ENCODE measurements at places on chromosomes 6 and 20.

GRCh38 chr6:135826236-135826804 is 25.2 kb upstream of the PDE7B start:
- DNase-seq: no peak

- no peak for DNase-seq
Observed at GRCh38 chr6:145898376-145898775, 65.8 kb downstream of the SHPRH start.

GRCh38 chr6:91716361-91716760 is 1129.5 kb upstream of the MAP3K7 start:
- no peak for DNase-seq

- no peak for DNase-seq
Observed at GRCh38 chr6:4403828-4404227, 268.5 kb upstream of the ECI2 start.

GRCh38 chr20:51715163-51715855 is 52.9 kb downstream of the ATP9A start:
- DNase-seq: no peak

DNA sequence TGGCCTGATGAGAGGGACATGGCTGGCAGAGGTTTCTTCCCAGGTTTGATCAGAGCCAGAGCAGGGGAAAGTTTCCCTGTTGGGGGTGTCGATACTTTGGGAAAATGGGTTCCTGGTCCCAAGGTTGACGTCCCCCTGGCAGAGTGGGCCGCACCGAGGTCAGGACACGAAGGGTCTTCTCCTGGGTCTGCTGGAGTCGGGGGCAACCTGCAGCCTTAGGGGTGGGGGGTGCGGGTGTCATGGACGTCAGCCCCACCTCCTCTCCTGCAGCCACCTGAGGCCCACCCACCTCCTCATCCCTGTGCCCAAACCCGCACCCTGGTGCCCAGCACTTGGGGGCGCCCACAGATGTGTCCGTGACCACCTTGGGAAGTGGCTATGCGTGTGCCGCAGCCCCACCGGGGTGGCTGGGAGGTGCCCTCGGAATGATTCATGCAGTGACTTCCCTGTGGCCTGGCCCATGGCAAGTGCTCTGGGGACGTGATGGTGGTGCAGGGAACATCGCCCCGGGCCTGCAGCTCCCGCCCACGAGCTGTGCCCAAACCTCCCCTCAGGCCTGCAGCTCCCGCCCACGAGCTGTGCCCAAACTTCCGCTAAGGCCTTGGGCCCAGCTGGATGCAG is 64.9 kb downstream of the YTHDF1 start:
- DNase-seq: no peak

GRCh38 chr6:148177589-148178233 is 164.9 kb upstream of the SASH1 start:
- no peak for DNase-seq

DNA sequence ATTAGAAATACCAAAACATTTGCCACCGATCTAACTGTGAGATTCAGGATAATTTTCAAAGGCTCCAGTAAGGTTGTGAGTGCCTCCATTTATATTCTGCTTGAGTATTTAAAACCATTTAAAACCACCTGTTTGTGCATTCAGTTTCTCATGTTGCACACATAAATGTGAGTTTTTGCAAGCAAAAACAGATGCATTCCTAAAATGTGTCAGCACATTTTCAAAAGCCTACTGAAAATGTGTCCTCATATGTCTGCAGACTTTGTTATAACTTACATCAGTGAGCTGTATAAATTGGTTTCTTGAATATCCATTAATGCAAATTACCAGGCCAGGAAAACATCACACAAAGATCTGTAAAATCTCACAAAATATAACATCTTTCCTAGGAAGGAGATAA is 676.6 kb upstream of the EPHA7 start:
- DNase-seq: no peak

DNA sequence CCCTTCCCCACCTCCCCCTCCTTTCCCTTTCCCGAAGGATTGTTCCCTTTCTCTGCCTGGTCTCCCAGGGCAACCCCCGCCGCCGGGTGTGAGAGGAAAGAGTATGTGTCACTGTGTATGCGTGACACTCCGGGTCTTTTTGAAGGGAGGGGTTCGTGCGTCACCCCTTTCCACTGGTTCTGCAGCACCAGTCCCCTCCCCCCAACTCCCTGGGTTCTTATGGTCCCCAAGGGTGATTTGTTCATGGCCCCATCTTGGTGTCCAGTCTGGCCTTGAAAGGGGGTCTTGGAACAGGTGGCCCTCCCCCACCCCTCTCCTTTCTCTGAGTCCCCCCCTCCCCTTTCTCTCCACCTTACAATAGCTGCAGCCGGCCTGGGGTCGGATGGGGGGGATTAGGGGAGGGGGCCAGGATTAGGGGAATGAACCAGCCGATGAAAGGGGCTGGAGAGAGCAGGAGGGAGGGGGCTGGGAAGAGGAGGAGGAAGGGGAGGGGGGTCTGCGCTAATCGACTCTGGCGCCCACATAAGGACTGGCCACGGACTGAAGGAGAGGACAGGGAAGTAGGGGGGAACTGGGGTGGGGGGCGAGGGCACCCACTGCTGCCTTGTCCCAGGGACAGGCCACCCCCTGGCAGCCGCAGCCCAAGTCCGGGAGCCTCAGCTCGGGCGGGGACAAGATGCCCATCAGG is 1.3 kb upstream of the RING1 start:
- DNase-seq: no peak

DNA sequence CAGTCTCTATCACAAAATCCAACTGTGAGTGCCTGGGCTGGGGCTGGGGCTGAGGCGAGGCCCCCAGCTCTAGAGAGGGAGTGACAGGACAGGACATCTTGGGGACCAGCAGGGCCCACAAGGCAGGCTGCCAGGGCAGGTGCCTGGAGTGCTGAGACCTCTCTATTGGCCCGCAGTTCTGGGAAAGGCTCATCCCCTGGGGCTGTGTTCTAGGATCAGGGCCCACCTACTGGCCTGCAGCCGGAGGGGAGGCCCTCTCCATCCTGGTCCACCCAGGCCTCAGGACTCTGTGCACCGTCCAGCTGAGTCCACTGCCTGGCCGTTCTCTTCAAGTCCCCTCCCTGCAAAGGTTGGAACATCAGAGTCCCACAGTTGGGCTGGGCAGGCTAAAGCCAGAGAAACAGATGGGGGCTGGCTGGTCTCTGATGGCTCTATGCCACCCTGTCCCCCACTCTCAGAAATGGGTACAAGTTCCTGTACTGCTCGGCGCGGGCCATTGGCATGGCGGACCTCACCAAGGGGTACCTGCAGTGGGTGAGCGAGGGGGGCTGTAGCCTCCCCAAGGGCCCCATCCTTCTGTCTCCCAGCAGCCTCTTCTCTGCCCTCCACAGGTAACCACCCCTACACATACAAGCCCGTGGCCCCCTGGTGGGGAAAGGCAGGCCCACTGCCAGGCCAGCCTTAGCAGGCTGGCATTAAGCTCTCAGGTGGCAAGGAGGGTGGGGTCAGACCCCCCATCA is 9.0 kb downstream of the EMILIN3 start:
- DNase-seq: no peak

DNA sequence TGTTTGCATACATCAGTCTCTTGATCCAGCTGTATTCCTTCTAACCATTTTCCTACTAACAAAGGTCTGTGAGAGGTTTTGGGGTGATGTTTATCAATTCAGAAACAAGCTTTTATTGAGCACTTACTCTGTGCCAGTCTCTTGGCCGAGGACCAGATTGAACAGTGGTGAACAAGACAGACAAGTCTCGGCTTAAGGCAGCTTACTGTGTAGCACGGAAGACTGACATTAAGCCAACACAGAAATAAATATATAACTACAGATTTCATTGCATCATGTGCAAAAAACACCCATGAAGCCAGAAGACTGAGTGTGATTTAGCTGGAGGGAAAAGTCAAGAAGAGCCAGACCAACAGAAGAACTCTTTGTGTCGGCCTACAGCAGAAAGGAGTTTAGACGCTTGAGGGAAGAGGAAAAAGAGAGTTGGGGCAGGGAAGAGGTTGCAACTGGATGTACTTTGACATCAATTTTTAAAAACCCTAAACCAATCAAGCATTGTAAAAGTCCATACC is 549.6 kb upstream of the CITED2 start:
- DNase-seq: no peak

DNA sequence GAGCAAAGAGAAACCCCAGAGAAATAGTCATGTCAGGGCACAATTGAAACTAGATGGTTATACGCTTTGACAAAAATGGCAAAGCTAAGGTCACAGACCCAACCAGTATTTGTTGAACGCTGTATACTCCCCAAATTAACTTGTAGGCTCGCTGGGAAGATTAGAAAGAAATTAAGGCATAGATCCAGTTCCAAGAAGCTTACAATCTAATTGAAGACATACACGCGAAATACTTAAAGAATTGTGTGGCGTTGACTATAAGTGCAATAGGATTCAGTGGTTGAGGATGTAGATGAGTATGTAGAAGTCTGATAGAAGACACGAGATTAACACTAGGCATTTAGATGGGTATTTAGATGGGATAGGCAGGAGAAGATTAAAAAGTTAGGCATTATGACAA is 525 bp downstream of the FAM229B start:
- no peak for DNase-seq

- DNase-seq: no peak
Observed at GRCh38 chr6:129617986-129618385, 92.0 kb downstream of the ARHGAP18 start.

GRCh38 chr6:132865364-132865763 is 51.0 kb downstream of the RPS12 start:
- no peak for DNase-seq

DNA sequence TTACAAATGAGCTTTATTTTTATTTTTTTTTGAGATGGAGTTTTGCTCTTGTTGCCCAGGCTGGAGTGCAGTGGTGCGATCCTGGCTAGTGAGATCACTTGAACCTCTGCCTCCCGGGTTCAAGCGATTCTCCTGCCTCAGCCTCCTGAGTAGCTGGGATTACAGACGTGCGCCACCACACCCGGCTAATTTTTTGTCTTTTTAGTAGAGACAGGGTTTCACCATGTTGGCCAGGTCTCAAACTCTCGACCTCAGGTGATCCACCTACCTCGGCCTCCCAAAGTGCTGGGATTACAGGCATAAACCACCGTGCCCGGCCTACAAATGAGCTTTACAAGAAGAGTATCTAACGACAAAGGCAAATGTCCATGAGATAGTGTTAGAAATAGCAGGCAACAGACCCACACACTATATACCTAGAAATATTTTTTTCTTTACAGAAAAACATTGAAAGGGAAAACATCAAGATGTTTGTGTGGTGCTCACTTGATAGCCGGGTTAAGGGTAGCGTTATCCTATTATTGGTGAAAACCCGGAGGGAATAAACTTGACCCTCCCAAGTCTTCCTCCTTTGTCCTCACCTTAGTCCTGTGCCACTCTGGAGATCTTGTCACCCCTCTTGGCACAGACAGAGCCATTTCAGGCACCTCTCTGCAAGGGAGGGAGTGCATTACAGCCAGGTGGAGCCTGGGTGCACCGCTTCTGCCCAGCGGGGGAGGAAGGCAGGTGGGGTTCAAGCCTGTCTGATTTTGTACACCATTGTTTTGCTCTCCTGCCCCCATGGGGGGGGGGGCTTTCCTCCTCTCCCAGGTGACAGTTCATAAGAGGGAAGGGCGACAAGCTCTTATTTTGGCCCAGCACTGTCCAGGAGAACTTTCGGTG is 21.0 kb upstream of the AVP start:
- DNase-seq: no peak

GRCh38 chr6:102619585-102619984 is 1226.1 kb downstream of the GRIK2 start:
- DNase-seq: no peak

DNA sequence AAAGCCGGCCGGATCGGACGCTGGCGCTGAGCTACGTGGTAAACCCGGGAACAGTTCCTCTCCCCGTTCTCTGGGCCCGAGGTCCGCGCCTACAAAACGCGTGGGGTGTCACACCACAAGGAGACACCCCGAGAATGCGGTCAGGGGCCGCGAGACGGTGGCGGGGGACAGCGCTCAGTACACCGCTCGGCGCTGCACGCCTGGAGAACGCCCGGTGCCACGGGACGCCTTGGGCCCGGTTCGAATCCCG is 670 bp downstream of the NCOA5 start:
- DNase-seq: peak; percentile 14

DNA sequence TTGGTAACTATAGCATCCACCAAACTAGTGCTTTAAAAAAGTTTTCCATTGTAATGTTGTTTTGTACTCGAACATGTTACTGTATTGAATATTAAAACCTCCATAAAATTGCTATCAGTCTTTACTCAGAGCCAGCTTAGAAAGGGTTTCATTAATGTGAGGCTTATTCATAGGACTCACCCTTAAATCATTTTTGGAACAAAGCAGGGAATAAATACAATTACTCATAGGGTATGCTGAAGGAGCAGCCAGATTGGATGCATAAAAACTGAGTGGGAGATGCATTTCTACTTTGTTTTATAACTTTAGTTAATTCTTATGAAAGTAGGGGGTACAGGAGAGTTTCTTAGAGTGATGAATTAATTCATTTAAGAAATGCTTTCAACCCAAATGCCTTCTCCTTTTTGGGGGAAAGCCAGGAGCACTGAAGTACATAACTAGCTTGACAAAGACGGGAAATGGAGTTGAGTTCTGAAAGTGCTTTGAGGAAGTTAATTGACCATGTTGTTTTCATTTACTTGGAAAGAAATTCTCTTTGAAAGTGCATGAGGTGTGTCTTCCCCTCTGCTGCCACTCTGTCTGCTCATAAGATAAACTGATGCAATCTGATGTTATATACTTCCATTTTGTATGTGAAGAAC is 90.3 kb downstream of the RNF144B start:
- DNase-seq: no peak

DNA sequence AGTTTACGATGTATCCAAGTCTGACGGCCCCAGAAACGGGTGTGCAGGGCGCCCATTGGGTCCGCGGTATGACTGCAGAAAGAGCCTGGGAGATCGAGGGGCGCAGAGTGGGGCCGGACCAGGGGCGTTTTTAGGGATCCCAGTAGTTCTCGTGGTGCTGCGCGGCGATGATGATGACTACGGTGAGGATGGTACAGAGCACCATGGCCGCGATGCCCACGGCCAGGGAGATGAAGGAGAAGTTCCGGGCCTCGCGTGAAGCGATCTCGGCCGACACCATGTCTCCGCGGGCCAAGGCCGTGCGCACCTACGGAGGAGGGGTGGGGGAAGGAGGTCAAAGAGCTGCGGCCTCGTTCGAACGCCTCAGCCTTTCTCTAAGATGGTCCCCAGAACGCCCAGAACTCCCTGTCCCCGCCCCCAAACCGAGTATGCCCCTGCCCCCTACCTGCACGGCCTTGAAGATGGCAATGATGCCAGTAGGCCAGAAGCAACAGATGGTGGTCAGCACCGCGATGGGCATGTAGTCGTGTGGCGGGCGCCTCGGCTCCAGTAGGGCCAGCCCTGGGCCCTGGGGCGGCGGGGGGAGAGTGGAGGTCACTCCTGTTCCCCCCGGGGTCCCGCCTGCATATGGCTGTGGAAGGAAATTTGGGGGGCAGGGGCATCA is 2.5 kb downstream of the PRRT1 start:
- DNase-seq: no peak

DNA sequence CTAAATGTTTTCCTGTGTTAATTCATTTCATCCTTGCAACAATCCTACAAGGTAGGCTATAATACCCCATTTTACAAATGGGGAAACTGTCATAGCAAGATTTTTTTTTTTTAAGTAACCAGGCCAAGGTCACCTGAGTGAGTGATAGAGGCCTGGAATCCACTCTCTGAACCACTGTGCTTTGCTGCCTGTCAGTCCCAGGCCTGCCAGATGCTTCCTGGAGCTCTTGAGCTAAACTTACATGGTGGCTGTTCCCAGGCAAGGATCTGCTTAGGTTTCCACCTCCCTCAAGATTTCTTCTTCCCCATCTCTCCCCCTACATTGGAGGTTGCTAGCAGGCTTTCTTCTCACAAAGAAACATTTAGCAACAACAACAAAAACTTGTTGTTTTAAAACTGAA is 32.7 kb upstream of the RNF8 start:
- DNase-seq: no peak
